Fibroblast of the conjunctiva (primary cell): ENCODE measurements at places on chromosomes 7 and 10.

GRCh38 chr10:14751921-14752320 lies 22.8 kb downstream of the FAM107B start:
- DNase-seq: no peak

GRCh38 chr7:57250801-57251200 lies 118.6 kb upstream of the ZNF479 start:
- no peak for DNase-seq

DNA sequence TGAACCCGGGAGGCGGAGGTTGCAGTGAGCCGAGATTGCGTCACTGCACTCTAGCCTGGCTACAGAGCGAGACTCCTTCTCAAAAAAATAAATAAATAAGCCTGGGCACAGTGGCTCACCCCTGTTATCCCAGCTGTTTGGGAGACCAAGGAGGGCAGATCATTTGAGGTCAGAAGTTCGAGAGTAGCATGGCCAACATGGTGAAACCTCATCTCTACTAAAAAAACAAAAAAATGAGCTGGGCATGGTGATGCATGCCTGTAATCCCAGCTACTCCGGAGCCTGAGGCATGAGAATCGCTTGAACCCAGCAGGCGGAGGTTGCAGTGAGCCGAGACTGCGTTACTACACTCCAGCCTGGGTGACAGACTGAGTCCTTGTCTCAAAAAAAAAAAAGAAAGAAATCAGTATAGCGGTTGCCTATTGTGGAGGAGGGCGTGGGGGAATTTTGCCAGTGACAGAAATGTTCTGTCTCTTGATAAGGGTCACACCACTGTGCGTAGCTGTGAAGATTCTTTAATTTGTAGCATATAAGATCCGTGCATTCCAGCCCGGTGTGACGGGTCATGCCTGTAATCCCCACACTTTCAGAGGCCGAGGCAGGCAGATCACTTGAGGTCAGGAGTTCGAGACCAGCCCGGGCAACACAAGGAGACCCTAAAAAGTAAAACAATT lies 17.9 kb upstream of the EIF3B start:
- no peak for DNase-seq

- DNase-seq: no peak
Measured at GRCh38 chr7:154427533-154427932, 375.3 kb downstream of the DPP6 start.

GRCh38 chr7:2725178-2726105 lies 37.4 kb downstream of the AMZ1 start:
- no peak for DNase-seq

GRCh38 chr10:69344591-69345252 lies 66.4 kb downstream of the HK1 start:
- no peak for DNase-seq

DNA sequence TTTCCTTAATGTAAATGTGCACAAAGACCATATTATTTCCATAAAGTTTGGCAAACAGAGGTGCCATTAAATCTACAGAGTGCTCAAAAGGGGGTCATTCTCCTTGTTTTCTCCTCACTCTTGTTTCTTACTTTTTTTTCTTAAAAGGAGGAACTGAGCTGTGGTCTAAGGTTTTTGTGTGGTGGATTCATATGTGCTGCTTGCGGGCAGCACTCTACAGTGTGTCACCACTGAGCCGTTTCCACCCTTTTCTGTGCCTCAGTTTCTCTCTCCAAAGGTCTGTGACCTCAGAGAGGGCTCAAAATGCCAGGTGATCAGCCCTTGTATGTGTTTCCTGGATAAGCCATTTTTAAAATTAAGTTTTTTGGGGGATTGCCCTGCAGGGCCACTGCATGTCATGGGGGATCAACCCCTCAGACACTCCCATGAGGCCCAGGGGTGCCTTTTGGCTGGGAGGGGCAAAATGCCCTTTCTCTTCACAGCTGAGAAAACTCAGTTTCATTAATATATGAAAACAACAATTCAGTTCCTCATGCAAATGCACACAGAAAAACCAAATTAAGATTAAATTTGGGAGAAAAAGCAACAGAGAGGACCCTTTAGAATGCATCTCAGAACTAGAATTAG lies 56.9 kb upstream of the VOPP1 start:
- no peak for DNase-seq

DNA sequence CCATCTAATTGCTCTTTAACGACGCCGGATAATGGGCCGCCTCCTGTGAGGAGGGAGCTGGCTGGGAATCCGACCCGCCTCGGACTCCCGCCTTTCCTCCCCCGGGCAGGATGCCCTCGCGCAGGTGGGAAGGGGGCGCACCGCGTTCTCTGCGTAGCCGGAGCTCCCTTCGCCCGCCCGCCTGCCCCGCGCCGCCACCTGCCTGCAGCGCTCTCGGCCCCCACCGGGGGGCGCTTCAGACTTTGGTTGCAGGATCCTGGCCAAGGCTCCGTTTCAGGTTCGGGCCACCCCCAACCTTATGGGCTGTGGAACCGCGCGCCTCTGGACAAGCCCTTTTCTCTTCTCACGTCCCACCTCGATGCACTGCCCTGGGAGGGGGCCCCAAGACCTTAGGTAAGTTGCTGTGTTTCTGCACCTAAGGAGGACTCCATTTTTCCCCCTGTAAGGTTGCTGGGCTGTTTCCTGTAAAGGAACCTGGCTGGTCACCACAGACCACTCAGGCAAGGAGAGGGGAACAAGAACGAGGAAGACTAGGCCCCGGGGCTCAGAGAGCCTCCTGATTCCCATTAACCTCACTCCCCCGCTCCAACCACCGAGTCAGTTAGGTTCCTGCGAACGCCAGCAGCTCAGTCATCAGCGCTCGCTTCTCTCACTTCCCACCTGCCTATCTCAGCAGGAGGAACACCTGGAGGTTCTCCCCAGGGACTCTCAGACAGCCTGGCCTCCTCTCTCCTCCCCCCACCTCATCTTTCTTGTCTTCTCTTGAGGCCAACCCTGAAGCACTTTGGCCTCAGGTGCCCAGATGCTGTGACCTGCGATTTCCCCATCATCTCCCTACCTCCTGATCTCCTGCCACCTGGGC lies 11.3 kb upstream of the KAZALD1 start:
- no peak for DNase-seq

GRCh38 chr10:68543004-68543918 lies 15.9 kb upstream of the SLC25A16 start:
- DNase-seq: no peak

GRCh38 chr10:109919220-109919619 lies 4.1 kb downstream of the XPNPEP1 start:
- no peak for DNase-seq

DNA sequence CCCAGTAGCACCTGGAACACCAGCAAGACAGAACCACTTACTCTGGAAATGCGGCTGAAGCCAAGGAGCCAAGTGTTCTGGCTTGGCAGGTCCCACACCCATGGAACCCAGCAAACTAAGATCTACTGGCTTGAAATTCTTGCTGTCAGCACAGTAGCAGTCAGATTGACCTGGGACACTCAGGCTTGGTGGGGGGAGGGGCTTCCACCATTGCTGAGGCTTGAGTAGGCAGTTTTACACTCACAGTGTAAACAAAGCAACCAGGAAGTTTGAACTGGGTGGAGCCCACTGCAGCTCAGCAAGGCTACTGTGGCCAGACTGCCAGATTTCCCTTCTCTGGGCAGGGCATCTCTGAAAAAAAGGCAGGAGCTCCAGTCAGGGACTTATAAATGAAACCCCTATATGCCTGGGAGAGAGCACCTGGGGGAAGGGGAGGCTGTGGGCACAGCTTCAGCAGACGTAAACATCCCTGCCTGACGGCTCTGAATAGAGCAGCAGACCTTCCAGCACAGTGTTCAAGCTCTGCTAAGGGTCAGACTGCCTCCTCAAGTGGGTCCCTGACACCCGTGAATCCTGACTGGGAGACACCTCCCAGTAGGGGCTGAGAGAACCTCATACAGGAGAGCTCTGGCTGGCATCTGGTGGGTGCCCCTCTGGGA lies 121.2 kb downstream of the MTERF1 start:
- no peak for DNase-seq

DNA sequence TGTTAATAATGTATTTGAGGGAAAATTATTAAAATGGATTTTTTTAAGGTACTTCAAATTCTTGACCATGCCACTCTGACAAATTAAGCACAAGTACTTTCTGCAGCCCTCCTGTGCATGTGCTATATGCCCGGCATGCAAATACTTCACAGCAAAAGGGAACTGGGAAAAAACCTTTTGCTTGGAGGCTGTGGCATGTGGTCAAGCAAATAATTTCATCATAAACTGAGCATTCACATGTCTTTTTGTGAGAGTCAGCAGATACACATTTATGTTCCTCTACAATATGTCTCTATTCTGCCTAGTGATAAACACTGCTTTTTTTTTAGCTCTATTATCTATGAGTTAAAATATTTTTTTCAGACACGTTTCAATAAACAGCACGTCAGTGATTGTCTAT lies 53.7 kb upstream of the SEMA3A start:
- DNase-seq: no peak

- DNase-seq: no peak
Measured at GRCh38 chr7:85055906-85056305, 130.9 kb downstream of the SEMA3D start.

DNA sequence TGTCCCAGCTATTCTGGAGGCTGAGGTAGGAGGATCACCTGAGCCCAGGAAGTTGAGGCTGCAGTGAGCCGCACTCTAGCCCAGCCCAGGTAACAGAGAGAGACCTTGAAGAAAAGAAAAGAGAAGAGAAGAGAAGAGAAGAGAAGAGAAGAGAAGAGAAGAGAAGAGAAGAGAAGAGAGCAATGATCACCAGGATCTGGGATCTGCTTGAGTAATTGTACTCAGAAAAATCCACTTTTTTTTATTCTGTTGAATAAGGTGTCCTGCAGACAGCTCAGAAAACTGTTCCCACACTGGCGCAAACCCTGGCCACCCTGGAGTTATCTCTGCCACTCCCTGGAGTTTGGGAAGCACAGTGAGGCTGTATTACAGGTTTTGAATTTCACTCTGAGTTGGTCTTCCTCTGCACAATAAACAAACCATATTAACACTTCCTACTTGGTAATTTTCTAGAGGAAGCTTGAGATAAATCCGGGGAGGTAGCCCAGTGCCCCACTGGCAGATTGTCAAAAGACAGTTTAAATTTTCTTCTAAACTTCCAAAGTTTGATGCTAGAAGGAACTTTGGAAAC lies 9.6 kb upstream of the OAT start:
- DNase-seq: no peak

GRCh38 chr10:24427678-24428409 lies 218.9 kb downstream of the KIAA1217 start:
- DNase-seq: no peak

GRCh38 chr10:11468126-11468742 lies 143.2 kb downstream of the USP6NL start:
- DNase-seq: no peak

DNA sequence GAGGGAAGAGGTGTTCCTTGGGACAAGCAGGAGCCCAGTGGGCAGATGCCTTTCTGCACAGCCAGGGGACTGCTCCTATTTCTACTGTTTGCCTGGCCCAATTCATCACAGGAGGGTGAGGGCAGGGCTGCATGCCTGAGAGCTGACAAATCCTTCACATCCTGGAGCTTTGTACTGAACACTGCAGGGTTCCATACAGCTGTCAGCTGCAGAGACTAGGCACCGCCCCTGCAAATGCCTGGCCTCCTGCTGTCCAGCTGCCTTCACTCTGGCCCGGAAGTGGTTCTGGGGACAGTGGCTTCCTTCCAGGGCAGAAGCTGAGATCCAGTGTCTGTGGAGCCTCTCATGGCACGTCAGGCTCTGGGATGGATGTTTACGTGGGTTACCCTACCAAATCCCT lies 470.7 kb downstream of the DNAJB6 start:
- no peak for DNase-seq

DNA sequence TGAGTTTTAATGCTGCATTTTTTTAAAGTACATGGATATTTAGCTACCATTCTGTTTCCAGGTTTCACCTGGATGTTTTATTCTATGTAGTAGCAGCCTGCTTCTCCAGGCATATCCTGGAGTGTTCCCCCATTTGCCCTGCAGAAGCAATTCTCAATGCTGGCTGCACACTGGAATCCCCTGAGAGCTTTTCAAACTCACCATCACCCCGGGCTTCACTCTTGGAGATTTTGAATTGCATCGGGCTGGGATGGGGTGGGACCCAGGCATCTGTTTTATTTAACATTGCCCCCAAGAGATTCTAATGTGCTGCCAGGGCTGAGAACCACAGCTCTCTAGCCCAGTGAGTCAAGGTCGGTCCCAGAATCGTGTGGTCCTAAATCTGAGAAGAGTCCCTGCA lies 113.2 kb upstream of the MACROH2A2 start:
- no peak for DNase-seq

GRCh38 chr10:124592101-124592500 lies 130.5 kb downstream of the LHPP start:
- no peak for DNase-seq

DNA sequence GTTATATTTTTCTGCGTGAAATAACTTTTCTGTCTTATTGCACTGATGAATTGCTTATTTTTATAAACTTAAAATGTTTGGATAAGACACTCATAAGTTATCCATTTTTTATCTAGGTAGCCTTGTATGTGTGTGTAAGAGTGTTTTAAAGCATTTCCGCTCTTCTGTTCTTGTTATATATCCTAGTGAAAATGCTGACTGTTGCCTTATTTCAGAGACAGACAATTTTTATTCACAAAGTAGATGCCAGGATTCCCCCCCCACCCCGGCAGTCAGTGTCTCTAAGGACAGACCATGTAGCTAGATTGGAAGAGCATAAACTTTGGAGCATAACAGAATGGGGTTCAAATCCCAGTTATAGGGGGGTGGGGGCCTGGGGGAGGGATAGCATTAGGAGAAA lies 1.6 kb downstream of the SMC3 start:
- no peak for DNase-seq

- no peak for DNase-seq
Measured at GRCh38 chr10:112208997-112209396, 25.4 kb upstream of the GPAM start.

GRCh38 chr7:20661884-20662283 lies 46.4 kb downstream of the ABCB5 start:
- DNase-seq: no peak

GRCh38 chr7:43522406-43523156 lies 60.3 kb upstream of the STK17A start:
- no peak for DNase-seq
